Amniotic epithelial cell (primary cell): ENCODE measurements at places on chromosomes 2 and 18.

DNA sequence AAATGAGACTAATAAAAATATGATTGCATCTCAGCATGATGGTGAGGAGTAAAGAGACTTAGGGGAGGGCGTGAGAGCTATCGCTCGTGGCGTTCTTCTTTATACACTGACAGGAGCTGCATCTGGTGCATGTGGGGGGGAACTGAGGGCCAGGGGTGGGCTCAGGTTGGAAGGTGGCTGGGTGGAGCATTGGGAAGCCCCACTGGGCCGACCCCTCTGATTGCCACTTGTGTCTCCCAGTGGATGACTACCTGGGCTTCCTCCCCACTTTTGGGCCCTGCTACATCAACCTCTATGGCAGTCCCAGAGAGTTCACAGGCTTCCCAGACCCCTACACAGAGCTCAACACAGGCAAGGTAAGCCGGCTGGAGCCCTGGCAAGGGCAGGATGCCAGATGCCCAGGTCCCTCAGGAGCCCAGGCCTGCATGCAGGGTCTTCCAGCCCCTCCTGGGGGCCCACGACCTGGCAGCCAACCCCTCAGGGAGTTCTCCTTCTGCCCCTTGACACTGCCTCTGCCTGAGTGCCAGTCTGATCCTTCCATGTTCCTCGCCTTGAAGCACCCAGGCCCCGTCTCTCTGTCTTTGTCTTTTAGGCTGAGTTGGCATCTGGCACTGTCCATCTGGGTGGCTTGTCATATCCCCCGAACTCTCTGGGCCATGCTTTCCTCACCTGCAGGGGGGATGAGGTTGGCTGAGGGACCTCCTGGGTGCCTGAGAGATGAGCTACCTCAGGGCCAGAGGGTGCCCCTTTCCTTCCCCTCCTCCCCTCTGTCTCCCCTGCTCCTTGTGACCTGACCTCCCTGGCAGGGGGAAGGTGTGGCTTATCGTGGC is 97.7 kb downstream of the DYSF start:
- no peak for DNase-seq

DNA sequence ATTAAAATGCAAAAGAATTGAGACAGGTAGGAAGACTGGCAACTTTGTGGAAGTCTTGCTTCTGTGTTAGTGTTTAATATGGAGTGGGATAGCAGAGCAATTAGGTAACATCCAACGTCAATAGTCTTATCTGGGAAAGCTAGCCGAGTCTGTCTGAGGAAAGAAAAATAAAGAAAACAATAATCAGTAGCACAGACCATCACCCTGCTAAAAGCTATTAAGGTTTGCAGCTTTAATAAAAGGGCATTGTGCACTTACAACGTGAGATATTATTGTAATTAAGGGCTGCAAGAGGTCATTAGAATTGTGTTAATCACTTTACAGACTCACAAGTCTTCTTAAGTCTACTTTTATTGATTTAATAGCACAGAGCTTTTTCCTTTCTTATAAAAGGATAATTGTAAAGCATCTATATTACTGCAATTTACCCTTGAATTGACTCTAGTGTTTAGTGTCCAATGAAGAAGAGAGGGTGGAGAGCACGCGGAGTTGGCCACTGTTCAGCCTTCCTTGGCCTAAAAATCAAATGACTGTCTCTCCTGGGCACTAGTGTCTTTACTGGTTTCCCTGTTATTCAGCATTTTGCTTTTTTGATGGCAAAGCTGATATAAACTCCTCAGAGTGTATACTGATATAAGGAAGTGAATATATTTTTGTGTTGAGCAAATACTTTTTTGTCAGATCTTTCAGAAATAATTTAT is 2.0 kb downstream of the CDH7 start:
- no peak for DNase-seq

DNA sequence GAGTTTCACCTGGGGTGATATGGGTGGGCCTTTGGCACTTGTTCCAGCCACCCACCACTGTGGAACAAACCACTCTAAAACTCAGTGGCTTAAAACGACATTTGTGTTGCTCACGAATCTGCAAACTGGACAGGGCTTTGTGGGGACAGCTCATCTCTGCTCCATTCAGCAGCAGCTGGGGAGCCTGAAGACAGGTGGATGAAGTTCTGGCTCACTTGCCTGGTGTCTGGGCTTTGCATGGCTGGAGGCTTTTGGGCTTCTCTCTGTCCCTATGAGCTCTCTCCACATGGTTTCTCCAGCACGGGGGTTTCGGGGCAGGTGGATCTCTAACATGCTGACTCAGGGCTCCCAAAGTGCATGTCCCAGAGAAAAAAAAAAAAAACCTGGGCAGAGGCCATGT is 93.0 kb upstream of the GLI2 start:
- no peak for DNase-seq

GRCh38 chr2:28390241-28390745 is 2.4 kb upstream of the FOSL2 start:
- DNase-seq: peak; percentile 98

GRCh38 chr2:126828051-126828450 is 70.6 kb upstream of the TEX51 start:
- no peak for DNase-seq
